Activated B cell treated with CpG ODN at 0.5 μM for 24 hours (primary cell): ENCODE measurements at places on chromosomes 3 and 15.

DNA sequence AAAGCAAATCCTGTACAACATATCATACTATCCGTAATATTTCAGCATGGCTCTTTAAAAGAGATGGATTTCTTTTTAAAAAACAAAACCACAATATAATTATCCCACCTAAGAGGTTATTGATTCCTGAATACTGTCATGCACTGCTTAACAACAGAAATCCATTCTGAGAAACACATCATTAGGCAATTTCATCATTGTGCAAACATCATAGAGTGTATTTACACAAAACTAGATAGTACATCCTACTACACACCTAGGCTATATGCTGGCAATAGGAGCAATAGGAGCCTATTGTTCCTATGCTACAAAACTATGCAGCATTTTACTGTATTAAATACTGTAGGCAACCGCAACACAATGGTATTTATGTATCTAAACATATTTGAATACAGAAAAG lies 242.0 kb downstream of the NEK10 start:
- no peak for DNase-seq

- DNase-seq, result no peak
Observed at GRCh38 chr3:100175637-100176280, 61.5 kb upstream of the FILIP1L start.

DNA sequence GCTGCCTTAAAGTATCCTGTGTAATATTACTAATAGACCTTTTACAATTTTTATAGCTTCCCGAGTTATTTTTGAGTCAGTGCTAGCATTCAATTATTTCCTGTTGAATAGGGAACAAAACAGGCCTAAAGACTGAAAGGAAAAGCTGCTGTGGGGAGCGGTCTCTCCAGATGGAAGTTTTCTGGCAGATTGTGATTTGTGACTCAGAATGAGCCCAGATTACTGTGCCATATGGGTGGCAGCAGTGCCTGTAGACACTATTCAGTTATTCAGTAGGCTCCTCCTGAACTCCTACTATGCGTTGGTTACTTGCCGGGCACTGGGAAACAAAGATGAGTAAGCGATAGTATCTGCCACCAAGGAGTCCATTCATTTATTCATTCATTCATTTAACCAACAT lies 211.8 kb downstream of the CHST2 start:
- DNase-seq, result no peak

DNA sequence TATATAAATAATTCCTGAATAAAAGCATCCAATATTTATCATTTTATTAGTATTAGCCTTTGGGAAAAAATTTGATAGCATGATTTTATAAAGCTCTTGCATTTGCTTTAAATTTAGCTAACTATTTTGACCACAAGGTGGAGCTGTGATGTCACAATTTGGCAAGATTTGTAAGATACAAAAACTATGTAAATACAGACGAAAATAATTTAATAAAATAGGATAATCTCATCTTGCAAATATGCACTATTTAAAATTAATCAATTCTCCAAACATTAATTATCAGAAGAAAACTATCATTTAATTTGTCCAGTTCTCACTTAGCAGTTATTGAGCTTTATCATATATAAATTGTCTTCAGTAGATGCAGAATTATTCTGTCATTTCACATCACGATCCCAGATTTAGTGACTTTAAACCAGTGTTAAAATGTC lies 95.4 kb downstream of the PLOD2 start:
- DNase-seq, result no peak

DNA sequence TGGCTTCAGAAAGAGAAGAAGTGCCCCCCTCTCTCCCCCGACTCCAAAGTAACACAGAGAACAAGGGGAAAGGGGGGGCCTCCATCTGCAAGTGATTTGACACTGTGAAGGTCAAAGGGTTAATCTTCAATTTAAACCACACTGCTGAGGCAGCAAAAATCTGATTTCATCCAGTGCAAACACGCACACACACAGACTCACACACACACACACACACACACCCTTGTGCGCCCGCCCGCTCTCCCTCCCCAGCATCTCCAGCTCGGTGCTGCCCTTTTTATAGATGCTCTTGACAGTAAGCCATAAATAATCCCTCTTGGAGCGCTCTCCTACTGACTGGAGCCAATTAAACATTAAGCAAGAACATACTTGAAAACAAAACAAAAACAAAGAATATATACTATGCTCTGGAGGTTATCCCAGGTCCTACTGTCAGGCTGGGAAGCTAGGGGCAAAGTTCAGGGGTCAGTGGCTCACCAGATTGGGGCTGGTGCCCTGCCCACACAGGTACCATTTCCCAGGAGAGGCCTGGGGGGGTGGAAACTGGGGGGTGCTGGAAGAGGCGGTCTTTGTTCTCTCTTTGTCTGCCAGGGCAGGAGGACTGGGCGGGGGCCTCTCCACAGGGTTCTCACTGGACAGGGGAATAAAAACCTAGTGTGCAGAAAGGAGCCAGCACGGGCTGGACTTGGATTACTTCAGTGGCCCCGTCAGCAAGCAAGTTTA lies 16.3 kb downstream of the BMF start:
- DNase-seq, result no peak
